NCI-H187 treated with DMSO at 0.1 percent for 48 hours (cell line): ENCODE measurements at places on chromosomes 2 and 18.

DNA sequence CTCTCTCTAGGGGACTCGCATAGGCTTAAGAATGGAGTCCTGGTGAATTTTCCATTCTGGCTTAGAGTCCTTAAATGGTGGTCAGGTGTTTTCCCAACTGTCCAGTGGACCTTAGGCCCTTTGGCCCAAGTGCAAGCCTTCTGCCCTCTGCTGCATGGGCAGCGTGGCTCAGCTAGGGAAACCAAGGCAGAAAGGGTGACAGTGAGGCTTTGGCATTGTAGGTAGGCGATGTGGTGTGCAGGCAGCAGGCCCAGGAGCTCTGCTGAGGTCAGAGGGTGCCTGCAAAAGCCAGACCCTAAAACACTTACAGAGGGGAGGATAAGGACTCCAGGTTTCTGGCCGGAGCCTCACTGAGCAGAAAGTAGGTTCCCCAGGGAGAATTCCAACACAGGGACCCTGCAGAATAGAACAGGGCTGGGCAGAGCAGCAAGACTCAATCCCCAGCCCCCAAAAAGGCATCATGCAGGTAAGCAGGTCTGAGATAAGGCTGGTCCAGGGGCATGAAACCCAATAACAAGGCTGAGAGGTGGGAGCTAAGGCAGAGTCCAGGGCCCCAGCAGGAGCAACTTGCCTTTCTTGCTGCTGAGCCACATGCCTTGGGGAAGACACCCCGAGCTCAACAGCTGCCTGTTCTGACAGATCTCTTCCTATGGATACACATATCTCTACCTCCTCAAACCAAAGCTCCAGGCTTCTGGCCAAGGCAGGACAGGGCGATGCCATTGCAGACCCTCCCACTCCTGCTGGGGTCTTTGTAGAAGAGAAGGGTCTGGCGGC is 199.7 kb downstream of the TNS1 start:
- no peak for DNase-seq

DNA sequence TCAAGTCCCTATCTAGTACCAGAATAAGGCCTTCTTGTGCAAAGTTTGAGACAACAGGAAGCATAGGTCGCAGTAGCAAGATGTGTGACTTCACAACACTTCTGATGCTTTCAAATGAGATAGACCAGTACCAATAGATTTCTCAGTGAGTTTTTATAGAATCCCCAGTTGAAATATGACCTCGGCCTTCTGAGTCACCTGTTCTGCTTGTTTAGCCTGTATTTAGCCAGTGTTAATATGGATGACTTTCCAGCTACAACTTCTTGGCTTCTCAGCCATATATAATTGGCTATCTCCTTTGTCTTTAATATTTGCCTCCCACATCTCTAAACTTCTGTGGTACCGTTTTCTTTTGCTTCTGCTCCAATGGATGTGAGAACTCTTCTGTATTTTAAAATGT is 113.8 kb downstream of the KYNU start:
- DNase-seq, result no peak

DNA sequence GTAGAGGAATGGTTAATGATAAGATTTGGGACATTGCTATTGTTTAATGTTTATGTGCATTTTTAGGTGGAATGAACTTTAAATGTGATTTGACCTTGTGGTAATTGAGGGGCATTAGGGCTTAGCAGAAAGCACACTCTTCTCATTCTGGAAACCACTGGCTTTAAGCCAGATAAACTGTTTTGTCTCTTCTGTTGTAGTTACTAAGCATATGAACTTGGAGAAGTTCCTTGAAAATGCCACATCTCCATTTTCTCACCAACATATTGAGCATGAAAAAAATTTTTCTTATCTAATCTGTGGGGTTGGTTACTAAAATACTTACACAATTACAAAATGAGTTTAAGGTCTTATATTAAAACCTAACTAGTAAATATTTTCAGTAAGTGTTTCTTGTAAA is 70.8 kb upstream of the FSHR start:
- DNase-seq, result no peak

GRCh38 chr2:61134141-61134540 is 27.8 kb upstream of the C2orf74 start:
- DNase-seq, result no peak

DNA sequence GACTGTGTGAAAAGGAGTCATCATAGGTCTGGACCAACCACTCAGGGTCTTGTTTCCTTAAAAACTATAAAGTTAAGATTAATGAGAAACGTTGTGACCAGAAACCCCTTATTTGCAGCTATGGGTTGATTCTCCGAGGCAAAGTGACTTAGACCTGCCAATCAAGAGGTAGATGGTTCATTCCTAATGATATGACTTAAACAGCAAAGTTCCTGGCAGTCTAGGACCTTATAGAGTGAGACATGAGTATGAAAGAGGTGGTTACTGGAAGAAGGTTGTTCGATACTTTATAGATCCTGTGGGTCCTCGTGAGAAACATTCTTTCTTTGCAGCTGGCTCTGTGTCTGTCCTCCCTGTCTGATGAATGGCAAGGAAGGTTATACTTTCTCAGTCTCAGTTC is 8.0 kb downstream of the SFXN5 start:
- DNase-seq, result no peak

DNA sequence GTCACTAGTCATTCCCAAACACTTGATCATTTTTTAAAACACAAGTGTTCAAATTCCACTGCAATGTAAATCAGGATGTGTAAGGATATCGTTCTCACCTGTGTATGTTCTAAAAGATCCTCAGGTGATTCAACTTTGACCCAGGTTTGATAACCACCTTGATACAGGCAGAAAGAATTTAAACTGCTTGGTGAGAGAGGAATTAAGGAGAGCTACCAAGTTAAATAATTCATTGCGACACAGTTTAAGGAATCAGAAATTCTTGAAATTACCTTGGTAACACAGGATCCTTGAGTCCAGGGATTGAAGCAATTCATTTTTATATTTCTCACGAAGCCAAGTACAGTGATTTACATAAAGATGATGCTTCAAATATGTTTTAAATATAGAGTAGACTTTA is 80.7 kb upstream of the EHBP1 start:
- DNase-seq, result no peak

GRCh38 chr18:56166914-56167313 is 471.5 kb downstream of the TXNL1 start:
- DNase-seq, result no peak

GRCh38 chr2:68970566-68971265 is 3.7 kb upstream of the GKN1 start:
- DNase-seq, result no peak

DNA sequence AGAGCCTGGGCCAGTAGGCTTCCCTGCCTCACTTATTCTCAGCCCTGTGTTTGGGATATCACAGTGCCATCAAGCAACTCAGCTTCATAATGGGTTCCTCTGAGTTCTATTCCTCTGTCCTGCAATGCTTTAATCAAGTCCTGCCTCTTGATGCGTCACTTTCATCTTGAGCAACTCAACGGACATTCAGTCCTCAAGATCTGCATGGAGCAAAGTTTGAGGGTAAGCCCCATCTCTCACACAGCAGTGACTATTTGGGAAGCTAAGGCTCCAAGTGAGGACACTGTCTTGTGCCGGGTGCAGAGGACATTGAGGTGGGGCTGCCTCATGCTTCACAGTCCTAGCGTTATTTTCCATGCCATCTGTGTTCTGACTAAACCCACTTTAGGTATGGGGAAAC is 50.9 kb upstream of the PLB1 start:
- no peak for DNase-seq

DNA sequence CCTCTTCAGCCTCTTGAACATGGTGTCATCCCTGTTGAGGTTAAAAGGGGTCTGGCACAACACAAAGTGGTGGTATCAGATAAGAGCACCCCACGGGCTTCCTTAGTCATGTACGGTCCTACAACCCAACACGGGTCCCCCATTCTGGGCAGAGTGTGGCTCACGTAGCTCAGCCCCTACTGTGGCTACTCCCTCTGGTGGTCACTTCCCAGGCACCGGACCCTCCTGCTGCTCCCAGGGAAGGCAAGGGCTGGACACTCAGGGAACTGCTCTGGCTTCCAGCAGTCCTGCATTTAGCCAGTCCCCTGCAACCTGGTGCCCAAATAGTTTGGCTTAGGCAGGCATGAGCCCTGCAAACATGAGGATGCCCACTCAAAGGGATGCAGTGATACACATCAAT is 58.6 kb downstream of the GALNT14 start:
- no peak for DNase-seq

GRCh38 chr2:64035072-64035942 is 16.1 kb upstream of the VPS54 start:
- DNase-seq, result no peak

GRCh38 chr2:38720613-38721241 is 30.4 kb downstream of the SRSF7 start:
- DNase-seq, result no peak

- DNase-seq, result no peak
These were observed 303.2 kb downstream of the MYCN start for GRCh38 chr2:16243411-16243996.

GRCh38 chr2:20557635-20558034 is 93.3 kb downstream of the HS1BP3 start:
- no peak for DNase-seq

DNA sequence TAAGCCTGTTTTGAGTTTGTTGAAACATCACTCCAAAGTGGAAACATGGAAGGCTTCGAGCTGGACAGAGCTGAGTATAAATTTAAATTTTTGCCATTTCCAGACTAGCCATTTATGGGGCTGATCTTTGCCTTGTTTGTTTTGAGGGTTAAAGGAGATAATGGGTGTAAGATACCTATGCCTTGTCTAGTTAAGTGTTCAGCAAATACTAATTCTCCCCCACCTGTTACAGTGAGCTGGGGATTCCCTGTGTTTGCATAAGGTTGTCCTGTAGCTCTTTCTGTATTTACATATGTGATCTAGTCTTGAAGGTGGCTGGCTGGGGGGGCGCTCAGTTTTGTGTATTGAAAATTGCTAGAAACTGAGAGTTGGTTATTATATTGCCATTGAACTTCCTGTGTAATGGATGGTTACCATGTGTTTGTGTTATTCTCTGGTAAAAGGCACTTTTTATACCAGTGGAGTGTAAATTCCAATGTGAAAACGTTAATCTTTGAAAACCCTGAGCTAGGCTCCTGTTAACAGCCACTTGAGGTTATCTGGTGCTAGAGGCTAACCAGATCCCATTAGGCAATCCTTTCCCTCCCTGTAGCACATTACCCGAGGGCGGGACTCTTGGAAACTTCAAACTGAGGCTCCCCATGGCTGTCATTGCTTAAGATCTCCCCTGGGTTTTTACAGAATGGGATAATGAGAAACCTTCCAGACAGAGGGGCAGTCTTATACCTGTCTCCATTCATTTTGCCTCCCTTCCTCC is 26.7 kb downstream of the TANC1 start:
- peak; percentile 28 for DNase-seq
